ENCODE measurements at places on chromosomes 4 and X.

- no peak for DNase-seq
Observed at GRCh38 chr4:114205261-114205660, 225.8 kb upstream of the ARSJ start.

DNA sequence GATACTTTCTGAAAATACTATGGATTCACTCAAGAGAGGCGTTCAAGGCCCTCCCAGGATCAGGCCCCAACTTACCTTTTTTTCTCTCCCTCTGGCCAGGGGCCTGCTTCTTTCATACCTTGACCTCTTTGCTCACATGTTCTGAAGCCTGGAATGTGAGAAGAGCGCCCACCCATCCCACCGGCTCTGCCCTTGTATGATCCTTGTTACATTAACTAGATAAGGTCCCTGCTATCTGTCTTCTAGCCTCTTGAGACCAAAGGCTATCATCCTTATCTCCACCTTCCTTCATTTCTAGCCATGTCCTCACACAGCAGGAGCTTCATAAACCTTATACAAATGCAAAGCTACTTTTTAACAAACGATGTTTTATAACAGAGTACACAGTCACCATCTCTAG, 45.9 kb downstream of the PROM1 start:
- no peak for DNase-seq

GRCh38 chrX:114615765-114616164, 31.9 kb downstream of the HTR2C start:
- no peak for DNase-seq

DNA sequence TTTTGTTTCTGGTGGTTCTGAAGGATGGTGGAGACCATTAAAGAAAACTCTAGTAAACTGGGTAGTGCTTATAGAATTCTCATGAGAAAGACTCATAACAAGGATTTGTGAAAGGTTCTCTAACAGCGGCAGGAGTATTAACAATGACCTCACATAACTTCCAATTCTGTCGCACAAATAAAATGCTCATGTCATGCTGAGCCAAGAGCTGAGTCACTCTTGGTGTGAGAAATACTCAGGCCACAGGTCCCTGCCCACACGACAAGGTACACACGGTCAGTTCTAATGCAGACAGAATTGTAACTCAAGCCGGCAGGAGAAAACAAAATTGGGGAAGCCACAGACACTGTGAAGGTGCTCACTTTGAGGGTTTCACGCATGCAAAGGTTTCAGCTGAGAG, 34.4 kb upstream of the C4orf50 start:
- DNase-seq: no peak

- peak; percentile 42 for DNase-seq
Observed at GRCh38 chrX:10119399-10119990, 37.3 kb upstream of the CLCN4 start.

DNA sequence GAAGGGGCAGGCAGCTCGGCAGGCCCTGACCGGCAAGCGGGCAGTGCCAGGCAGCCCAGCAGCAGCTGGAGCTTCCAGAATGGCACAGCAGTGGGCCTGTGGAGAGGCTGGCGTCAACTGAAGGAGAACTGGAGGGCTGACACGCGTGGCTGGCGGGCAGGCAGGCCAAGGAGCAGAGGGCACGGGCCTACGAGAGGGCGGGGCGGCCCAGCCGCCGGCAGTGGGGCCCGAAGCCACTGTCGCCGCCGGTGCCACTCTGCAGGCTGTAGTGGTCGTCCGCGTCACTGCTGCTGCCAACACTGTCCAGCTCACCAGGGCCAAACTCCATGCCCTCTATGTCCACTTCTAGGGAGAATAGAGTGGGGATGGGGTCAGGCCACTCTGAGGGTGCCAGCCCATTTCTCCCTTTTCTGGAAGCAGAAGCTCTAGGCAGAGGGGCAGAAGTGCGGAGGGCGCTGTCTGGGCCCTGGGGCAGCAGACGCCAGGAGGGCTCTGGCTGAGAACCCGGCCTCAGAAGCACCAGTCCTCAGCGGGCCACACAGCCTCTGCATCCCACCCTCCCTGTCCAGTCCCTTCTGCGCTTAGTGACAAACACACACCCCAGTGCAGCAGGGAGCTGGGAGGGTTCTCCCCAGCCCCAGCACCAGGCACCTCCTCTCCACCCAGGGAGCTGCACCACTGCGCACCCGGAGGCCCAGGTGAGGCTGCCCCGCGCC, 8.6 kb upstream of the HAUS3 start:
- no peak for DNase-seq

DNA sequence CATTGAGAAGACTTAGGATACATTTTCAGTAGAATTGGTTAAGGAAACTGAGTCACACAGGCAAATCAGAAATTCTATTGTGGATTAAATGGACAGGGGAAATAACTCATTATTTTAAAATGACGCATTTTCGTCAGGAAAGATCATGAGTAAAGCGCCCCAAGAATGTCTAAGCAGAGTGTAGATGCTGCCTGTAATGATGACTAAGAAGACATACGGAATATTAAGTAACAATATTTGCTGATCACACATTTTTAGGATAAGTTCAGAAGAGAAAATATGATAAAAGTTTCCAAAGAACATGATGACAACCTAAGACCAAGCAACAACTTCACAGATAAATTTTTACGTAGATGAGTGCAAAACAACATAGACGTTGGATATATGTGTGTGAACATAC, 596.3 kb upstream of the TENM3 start:
- no peak for DNase-seq

- DNase-seq: no peak
Observed at GRCh38 chr4:54185044-54185780, 43.9 kb upstream of the PDGFRA start.
